ENCODE measurements at places on chromosomes 1 and 21.

DNA sequence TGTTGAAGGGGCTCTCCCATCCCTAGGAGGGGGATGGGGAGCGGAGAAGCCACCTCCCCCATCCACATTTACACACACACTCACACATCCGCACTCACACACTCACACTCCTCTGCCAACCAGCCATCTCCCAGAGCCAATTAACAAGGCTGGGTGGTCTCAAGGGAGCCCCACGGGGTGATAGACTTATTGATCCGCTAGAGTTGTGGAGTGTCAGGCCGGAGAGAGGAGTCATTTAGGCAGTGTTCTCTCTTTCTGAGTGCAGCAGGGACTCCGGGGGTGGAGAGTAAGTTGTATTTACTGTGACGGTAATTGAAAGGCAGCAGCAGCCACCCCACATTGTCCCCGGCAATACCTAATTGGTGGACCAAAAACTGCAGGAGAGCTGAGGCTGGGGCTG lies 61.6 kb downstream of the KLHDC7A start:
- no peak for DNase-seq

DNA sequence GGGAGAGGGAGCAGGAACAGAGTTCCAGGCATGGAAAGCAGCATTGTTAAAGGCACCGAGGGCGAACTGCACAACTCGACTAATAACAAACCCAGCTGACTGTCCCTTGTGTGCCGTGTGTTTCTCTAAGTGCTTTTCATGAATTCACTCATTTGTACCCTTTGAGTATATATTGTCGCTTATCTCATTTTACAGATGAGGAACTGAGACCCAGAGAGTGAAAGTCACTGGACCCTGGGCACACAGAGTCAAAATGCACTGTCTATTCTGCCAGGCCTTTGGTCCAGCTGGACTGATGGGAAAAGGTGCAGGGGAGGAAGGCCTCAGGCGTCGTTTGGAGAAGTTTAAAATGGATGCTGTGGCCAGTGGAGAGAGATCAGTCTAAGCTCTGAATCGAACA lies 100.7 kb upstream of the GRIK3 start:
- no peak for DNase-seq

DNA sequence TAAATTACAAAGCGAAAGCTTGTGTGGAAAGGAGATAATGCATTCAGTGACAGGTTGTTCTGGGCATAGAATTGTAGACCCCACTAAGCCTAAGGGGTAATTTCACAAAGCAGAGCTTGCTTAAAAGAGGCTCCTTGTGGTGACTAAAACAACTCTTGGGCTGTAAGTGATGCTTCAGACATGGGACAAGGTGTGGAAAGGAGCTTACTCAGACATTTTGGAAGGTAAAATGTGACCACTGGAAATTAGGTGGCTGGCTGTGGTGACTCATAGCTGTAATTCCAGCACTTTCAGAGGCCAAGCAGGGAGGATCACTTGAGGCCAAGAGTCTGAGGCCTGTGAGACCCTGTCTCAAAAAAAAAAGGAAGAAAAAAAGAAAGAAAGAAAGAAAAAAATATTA lies 51.1 kb upstream of the LRRC8C start:
- DNase-seq, result no peak

- DNase-seq, result no peak
Measured at GRCh38 chr1:243550276-243550675, 294.4 kb downstream of the SDCCAG8 start.

All from activated CD4-positive, alpha-beta T cell treated with anti-CD3 and anti-CD28 coated beads, Interleukin-2, amount 50 U/mL, for 4 hours (primary cell).